ENCODE measurements at places on chromosomes 3 and 15. TPM values are rescaled to one million over a fixed set of nuclear protein-coding genes. Genes with fewer than 3 reads are reported as not detected.

- no peak for DNase-seq
These were observed 125.1 kb upstream of the AGBL1 start for GRCh38 chr15:85954586-85954985.

DNA sequence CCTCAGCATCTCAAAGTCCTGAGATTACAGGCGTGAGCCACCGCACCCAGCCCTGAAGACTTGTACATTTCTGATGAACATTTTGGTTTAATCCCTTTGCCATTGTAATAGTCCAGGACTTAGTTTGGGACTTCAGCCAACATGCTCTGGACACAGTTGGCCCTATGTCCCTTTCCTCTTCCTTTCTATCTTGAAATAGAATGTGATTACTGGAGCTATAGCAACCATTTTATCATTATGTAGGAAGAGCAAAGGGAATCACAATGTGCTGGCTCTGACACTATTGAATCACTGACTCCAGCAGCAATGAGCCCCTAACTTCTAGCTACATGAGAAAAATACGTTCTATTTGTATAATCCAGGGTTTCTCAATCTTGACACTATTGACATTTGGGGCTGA lies 34.8 kb upstream of the MRPL3 start:
- DNase-seq = no peak

GRCh38 chr15:100075229-100075628 lies 266.5 kb downstream of the ADAMTS17 start:
- no peak for DNase-seq

DNA sequence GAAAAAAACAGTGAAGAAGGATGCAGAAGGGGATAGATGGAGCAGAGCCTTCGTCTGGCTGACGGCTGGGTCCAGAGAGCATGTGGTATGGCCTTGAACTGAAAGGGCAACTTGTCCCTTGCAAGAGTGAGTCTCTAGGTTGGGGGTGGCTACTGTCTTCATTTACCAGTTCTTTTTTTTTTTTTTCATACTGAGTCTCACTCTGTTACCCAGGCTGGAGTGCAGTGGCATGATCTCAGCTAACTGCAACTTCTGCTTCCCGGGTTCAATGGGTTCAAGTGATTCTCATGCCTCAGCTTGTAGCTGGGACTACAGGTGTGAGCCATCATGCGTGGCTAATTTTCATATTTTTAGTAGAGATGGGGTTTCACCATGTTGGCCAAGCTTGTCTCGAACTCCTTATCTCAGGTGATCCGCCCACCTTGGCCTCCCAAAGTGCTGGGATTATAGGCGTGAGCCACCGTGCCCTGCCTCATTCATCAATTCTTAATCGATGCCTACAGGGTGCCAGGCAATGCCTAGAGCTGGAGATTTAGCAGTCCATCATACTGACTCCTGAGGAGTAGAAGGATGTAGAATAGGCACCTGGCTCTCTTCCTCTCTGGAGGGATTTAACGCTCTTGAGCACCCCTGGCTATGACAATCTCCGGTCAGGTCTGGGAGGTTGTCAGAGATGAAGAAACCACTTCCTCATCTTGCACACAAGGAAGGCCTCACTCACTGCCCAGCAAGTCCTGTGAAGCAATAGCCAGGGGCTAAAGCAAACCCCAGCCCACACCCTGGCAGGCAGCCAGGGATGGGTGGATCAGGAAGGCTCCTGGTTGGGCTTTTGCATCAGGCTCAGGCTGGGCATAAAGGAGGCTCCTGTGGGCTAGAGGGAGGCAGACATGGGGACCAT lies at the start of gene CAMP:
TSS of gene CAMP (plus strand) at position 880 of the 898 bp plus-strand sequence. CDS start at position 897, 17 bp downstream.
- peak; percentile 94 for DNase-seq

- no peak for DNase-seq
These were observed 65.2 kb downstream of the ATP13A5 start for GRCh38 chr3:193313061-193313958.

- DNase-seq = peak; percentile 16
These were observed 39.7 kb upstream of the VEPH1 start for GRCh38 chr3:157542711-157543500.

DNA sequence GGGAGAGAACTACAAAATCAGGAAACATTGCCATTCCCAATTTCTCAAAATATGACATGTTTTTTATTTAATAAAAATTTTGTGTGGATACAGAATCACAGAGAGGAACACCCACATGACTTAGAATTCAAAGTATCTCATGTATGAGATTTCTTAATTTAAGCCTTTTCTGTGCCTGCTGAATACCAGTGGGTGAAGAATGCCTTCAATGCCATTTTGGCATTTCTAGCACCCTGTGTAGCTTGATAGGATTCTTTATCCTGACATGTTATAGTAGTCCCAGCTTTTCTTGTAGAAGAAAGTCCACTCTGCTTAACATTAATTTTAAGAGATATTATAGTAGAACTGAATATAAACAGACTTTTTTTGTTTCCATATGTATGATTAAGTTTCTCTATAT lies 3.1 kb upstream of the SLMAP start:
- DNase-seq = no peak

DNA sequence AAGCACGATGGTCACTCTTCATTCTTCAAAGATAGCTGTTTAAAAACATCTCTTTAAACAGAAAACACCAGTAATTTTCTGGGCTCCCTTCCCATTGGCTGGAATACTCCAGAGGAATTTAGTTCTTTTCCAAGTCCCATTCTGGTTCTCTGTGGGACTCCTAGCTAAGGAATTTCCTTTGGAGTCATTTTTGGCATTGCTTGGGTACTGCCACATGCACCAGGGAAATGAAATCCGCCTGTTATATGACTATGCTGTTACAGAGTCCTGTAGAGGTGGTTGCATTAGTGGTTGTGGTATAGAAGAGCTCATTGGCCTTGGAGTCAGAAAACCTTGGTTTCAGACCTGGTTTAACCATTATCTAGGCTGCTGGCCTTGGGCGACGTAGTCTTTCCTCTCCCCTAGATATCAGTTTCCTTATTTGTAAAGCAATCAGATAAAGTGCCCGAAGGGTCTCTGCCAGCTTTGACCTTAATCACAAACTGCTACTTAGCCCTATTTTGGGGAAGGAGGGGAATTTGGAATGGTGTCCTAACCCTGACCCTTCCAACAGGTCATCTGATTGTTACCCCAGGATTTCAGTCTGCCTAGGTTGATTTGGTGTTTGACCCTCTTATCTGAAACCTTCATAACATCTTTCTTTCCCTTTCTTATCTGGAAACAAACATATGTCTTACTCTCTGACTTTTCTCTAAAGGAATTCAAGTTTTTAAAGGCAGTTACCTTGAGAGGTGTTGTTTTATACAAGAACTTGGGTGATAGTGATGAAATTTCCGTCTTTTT lies 13.4 kb downstream of the RTP1 start:
- DNase-seq = no peak

- DNase-seq = peak; percentile 73
These were observed 75.2 kb downstream of the APBA2 start for GRCh38 chr15:28960979-28961378.

DNA sequence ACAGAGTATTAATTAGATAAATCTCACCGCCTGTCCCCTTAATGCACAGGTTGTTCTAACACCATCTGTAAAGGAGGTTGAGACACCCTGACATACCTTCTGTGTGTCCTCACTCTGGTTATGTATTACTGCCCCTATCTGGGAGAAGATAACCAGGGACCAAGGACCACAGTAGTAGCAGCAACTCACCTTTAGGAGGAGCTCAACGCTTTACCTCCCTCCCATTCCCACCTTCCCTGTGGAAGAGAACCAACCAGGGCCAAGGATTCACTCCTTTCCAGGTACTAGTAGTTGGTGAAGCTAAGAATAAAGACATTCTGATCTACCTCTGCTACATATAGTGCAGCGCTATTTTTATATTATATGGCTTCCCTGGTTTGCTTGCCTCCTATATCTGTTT lies 232.6 kb downstream of the MEX3B start:
- no peak for DNase-seq

DNA sequence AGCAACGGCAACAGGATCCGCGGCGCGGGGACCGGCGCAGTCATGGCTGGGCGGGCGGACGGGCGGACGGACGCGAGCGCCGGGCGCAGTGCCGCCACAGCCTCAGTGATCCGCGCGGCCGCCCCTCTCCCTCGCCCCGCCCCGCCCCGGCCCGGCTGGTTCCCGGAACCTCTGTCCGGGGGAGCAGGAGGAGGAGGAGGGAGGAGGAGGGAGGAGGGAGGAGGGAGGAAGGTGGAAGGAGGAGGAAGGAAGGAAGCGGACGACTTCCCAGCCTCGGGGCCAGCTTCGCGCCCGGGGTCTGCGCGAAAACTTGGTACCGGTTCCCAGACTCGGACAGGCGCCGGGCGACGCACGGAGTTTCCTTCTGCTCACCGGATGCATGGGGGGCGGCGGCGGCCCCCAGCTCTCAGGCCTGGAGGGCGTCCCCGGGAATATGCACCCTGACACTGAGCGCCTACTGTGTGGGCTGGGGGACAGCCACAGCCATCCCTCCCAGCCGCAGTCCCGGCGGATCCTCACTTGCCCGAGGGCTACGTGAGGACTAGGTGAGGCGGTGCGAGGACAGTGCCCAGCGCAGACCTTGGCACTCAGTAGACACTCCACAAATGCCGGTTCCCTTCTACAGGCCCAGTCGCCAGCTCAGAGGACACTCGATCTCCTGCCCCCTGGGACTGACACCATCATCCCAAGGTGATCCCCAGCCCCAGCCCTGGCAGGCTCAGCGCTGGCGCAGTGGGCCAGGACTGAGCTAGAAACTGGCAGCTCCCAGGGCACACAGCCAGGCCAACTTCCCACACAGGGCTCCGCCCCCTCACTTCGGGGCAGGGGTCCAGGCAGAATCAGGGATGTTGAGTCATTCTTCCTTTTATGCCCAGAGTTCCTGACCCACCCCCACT lies at the start of gene SHISA5:
TSS of gene SHISA5 (minus strand) at position 124 of the 896 bp plus-strand sequence. CDS start at position 44, 80 bp downstream.
- DNase-seq = peak; percentile 44

- DNase-seq = no peak
These were observed 32.6 kb upstream of the ATP11B start for GRCh38 chr3:182760576-182761164.

- DNase-seq = no peak
These were observed 30.5 kb downstream of the RFTN1 start for GRCh38 chr3:16482770-16483531.

DNA sequence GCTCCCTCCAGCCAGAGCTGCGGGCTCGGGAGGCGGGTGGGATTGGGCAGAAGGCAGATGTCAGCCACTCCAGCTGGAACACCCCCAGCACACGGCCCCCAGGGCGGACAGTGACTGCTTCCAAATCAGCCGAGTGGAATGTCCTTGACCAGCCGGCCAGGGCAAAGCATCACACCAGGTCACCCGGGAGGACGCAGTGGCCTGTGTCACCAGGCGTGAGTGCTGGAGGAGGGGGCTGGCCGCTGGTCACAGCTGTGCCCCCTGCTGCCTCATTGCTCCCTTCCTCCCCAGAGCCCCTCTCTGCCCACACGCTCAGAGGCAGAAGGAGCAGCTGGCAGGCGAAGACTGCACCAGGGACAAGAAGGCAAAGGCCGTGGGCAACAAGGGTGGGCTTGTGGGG lies 33.5 kb downstream of the NTRK3 start:
- no peak for DNase-seq

DNA sequence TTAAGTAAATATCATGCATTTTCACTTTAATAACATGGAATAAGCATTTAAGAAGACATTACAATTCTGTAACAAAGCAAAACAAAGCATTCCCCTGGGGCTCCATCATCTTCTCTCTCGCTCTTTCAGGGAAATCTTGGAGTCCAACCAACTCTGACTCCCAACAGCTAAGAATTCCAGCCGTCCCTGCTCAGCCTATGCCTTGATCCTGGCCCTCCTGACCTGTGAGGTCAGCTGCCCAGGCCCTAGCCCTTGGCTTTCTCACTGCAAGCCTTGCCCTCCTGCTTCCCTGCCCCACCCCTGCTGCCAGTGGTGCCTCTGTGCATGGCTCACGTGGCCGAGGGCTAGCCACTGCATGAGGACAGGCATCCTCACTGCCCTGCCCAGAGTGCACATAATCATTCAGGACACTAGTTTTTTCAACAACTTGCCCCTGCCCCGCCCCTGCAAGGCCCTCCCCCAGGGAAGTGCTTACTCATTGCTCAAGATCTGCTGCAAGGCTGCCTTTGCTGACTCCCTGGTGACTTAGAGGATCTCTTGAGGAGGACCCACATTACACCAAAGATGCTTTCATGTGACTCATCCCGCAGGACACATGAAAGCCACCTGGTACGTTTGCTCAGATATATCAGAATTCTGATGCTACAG lies 37.6 kb downstream of the MTMR10 start:
- peak; percentile 87 for DNase-seq

DNA sequence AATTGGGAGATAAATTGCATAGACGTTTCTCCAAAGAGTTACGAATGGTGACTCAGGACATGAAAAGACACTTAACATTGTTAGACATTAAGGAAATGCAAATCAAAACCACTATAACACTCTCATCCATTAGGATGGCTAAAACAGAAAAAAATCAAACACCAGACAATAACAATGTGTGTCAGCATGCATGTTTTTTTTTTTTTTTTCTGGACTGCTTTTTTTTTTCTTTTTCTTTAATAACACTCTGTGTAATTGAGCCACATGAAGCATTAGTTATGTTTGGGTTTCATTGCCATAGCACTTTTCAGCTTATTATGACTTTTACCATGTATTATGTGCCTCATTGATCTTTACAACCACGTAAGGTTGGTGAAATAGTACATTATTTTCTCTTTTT lies 95.0 kb downstream of the NFKBIZ start:
- DNase-seq = no peak

DNA sequence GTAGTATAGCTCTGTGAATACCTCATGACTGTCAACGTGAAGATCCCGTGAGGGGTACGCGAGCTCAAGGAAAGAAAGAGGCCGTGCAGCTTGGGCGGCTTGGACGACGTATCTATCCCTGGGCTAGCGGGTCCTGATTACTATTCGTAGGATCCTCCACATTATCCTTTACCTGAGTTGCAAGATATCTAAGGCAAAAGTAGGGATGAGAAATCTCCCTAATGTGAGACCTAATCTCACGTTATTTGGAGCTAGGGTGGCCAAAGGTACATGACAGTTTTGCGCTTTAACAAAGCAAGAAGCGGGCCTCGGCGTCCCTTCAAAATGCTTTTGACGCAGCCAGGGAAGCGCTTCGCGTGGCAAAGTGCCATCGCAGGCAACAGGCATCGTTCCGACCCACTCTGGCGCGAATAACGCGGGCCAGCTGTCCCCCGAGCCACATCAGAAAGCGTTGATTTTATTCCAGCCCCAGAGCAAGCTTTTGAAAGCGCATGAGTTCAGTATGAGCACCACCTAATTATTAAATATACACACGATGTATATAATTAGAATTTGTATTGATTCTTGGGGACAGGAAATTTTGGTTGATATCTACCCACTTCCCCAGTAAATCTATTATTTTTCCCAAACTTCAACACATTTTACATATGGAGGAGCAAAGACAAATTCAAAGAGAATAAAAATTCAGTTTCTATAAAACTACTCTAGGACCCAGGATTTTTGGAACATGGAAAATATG lies 2.5 kb upstream of the EOMES start:
- DNase-seq = no peak

The ZNF662 gene
- total RNA-seq = 3.8 TPM

The BLM gene
- 0.83 TPM for total RNA-seq

The PLA1A gene
- total RNA-seq = not detected

The TPM1 gene
- total RNA-seq = 463 TPM

The NDN gene
- total RNA-seq = 23.2 TPM

The CACNA1D gene
- total RNA-seq = 2.3 TPM

The CLDN18 gene
- not detected for total RNA-seq

The KLHL24 gene
- total RNA-seq = 15.9 TPM

The CHRD gene
- total RNA-seq = not detected

The CASR gene
- not detected for total RNA-seq

Measured in mammary epithelial cell (primary cell).